Stimulated activated CD4-positive, alpha-beta T cell treated with anti-CD3 and anti-CD28 coated beads, Interleukin-15, amount 100 ng/mL, for 48 hours (primary cell): ENCODE measurements at places on chromosomes 2 and 18.

DNA sequence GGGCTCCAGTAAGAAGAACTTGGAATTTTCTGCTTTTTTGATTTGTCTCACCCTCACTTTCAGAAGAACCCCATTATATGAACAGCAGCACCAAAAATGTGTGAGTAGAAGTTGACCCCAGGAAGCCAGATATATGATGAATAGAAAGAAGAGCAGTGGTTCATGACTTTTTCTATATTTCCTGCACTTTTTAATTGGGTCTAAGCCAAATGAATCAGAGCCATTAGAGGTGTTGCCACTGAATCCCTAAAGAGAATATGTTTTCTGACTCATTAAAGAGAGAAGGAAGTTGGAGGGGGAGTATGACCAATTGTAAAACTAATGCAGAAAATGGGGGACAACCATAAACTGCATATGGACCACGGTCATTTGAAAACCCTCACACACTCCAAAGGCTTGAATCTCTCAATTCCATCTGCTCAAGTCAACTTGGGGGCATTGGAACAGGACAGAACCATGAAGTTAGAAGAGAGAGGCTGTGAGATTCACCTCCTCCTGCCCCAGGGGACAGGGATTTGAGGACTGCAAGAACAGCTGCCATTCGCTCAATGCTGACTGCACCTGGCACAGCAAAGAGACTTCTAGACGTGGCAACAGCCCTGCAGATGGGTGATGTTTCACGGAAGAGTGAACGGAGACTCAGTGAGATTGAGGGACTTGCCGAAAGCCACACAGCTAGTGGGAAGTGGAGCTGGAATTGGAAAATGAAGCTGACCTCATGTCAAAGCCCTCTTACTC is 3.0 kb downstream of the DAPL1 start:
- no peak for DNase-seq

- no peak for DNase-seq
These were observed 112.2 kb upstream of the PXDN start for GRCh38 chr2:1856475-1856874.

DNA sequence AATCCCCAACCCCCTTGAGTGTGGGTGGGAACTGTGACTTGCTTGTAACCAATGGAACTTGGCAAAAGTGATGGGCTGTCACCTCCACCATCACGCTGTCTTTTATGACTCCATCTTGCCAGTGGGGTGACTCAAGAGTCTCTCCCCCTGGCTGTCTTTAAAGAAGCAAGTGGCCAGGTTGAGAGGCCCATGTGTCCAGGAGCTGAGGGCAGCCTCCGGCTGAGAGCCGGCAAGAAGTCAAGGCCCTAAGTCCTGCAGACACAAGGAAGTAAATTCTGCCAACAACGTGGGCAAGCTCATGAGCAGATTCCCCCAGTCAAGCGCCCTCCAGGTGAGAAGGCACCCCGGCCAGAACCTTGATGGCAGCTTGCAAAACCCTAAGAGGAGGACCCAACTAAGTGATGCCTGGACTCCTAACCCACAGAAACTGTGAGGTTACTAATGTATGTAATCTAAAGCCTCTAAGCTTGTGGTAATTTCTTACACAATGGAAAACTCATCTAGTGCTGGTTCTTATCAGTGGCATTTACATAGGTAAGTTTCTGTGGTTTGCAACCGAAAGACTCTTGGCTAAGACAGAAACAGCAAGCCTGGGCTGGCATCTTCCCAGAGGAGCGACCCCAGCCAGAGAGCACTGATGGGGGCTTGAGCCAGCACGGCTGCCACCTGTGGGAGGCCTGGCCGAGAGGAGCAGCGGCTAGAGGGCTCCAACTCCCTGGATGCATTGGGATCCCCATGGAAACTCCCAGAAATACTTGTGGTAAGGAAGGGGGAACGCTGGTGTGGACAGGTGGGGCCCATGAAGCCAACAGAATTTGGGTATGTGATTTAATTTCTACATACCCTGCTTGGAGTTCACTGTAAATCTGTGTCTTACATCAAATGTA is 49.3 kb downstream of the CIB4 start:
- DNase-seq: no peak

DNA sequence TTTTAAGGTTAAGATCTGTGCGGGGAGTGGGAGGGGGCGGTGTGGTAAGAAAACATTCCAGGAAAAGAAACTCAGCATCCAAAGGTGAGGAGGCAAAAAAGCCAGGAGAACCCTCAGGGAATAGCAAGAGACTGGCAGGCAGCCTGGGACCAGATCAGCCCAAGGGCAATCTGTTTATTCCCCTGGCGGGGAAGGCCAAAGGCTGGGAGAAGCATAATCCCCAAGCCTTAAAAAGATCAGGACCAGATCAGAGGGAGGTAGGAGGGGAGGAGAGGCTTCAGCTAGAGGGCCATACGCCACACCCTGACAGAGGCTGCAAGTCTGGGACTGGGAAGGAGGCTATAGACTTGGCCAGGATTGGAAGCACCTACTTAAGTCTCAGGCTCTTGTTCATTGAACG is 163.0 kb upstream of the PXDN start:
- DNase-seq: no peak

DNA sequence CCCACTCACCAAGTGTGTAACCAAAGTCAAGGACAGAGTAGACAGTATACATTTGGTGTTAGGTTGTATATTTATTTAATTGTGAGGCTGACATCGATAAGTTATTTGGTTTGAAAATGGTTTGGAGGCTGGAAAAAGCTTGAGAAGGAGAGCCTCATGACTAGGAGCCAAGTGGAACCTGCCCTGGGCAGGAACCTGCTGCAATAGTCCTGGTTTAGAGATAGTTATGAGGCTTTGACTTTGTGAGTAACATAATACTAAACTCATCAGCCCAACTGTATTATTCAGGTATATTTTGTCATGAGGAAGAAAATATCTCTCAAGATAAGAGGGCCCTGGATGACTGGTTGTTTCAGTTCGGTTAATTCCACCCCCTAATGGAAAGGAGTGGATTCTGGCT is 234.3 kb upstream of the CYRIA start:
- no peak for DNase-seq

DNA sequence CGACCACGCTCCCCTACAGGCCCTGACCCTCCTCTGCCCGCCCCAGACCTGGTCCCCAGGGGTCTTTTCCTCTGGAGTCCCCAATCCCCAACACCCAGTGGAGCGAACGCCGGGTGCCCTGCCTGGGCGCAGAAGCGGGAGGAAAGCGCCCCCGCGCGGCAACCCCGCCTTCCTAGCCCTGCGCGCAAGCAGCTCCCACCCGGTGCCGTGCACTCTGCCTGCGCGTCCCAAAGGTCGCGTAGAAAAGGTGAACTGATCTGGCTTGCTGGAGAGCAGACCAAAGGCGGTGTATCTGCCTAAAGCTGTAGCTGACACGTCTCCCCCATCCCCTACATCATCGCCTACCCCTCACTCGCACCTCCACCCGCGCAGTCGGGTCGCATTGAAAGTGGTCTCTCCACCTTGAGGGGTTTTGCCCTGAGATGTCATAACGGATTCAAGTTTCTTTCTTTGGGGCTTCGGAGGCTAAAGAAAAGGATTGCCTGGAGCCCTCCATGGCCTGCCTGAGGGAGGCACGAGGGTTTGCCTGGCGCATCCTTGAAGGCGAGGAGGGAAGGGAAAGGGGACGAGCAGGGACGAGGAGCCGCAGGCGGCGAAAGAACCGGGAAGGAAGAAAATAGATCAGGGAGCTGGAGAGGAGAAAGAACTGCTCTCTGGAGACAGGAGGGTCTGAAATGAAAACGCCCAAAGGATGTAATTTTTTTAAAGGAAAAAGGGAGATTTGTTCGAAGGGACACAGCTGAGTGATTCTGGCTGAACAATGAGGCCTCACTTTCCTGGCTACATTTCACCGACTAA is 5.8 kb downstream of the GAD1 start:
- no peak for DNase-seq

DNA sequence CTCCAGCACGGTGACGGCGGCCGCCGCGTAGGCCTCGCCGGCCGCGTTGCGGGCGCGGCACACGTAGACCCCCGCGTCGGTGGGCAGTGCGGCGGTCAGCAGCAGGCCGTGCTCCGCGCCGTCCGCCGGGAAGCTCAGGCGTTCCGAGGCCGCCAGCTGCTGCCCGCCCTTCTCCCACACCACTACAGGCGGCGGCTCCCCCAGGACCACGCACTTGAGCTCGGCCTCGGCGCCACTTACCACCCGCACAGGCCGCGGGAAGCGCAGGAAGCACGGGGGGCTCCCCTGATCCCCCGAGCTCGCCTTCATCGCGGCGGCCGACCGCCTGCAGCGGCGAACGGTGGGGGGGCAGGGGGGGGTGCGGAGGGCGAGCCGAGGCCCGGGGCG is 422 bp downstream of the OBSL1 start:
- DNase-seq: no peak

DNA sequence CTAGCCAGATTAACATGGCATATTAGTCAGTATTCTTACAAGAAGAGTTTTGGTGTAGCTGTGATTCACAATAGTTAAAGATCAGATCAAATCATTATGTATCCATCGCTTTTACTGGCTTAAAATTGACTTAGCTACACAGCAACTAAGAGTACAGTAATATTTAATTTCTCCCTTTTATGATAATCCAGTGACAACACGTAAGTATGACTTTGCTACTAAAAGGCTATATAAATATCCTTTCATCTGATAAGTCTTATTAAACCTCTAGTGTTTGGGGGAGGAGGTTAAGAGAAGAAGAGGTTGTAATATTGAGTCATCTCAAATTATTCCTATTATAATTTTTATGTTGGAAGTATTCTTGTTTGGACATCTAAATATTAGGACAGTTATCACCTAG is 51.0 kb downstream of the KCNG3 start:
- DNase-seq: no peak
